ENCODE measurements at places on chromosomes 12 and 14. TPM values are rescaled to one million over a fixed set of nuclear protein-coding genes. Genes with fewer than 3 reads are reported as not detected.

DHH gene
- total RNA-seq, result not detected

NANOG gene
- not detected for total RNA-seq

FGF6 gene
- not detected for total RNA-seq

DIO2 gene
- under 0.01 TPM for total RNA-seq

PMCH gene
- total RNA-seq, result not detected

JDP2 gene
- total RNA-seq, result 22.4 TPM

OAS1 gene
- 4.4 TPM for total RNA-seq
